Glomerular endothelial cell (primary cell): ENCODE measurements at places on chromosomes 7 and 10.
A peak's percentile ranks its signal among the peaks of the same experiment; 100 is the strongest.

- no peak for DNase-seq
Measured at GRCh38 chr10:44806950-44807349, 104.2 kb upstream of the TMEM72 start.

GRCh38 chr10:34808801-34809745 is 6.0 kb downstream of the PARD3 start:
- DNase-seq = no peak

- no peak for DNase-seq
Measured at GRCh38 chr7:1430056-1430845, 29.0 kb downstream of the MICALL2 start.

- peak; percentile 14 for DNase-seq
Measured at GRCh38 chr7:133582766-133583523, 330.1 kb downstream of the EXOC4 start.

- DNase-seq = no peak
Measured at GRCh38 chr7:153638821-153639435, 413.3 kb upstream of the DPP6 start.

GRCh38 chr7:158014976-158015375 is 572.6 kb downstream of the PTPRN2 start:
- no peak for DNase-seq

DNA sequence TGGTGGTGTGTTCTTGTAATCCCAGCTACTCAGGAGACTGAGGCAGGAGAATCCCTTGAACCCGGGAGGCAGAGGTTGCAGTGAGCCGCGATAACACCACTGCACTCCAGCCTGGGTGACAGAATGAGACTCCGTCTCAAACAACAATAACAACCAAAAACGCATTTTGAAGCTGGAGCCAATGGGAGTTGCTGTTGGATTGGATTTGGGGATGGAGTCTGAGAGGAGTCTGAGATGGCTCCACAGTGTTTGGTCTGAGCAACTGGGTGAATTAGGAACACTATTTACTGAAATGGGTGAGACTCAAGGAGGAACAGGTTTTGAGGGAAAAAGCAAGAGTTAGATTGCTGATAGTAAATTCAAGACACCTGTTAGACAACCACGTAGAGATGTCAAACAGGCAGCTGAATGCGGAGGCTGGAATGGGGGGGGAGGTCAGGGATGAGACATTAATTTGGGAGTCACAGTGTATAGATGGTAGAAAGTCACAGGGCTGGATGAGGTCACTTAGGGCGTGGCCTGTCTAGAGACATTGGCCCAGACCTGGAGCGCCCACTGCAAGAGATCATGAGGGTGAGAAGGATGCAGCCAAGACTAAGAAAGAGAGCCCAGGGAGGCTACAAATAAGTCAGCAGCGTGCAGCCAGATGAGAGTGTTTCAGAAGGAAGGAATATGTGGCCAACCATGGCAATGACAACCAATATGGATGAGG is 56.4 kb downstream of the CYCS start:
- DNase-seq = no peak

GRCh38 chr10:24695452-24695851 is 28.2 kb downstream of the ARHGAP21 start:
- DNase-seq = no peak

GRCh38 chr7:132872034-132872433 is 209.9 kb downstream of the CHCHD3 start:
- DNase-seq = no peak

DNA sequence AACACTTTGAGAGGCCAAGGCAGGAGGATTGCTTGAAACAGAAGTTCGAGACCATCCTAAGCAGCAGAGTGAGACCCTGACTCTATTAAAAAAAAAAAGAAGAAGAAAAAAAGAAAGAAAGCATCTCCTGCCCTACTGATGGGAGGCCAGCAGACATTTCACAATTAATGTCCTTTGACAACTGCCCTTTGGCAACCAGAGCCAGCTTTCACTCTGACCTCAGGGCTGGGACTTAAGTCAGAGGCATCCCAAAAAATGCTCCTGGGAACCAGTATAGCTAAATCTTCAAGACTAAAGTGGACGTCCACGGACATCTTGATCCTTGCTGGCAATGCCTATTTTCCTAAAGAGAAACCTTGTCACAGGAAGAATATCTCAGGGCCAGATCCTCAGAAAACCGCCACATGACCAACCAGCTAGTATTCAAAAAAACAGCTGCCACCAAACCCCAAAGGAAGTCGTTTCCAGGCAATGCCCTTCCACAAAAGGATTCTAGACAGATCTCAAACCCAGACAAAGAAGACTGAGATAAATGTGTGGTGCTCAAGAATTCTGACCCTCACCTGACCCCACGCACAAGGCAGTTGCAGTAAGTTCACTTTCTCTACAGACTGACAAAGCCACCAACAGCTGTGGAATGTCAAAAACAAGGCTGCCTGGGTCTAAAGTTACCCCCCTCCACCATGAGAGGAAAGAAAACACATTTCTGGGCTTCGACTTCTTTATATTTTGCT is 18.4 kb downstream of the GFRA1 start:
- DNase-seq = no peak

- DNase-seq = peak; percentile 39
Measured at GRCh38 chr7:129271500-129272355, 46.9 kb downstream of the AHCYL2 start.

- no peak for DNase-seq
Measured at GRCh38 chr7:36571190-36571560, 153.1 kb downstream of the AOAH start.

DNA sequence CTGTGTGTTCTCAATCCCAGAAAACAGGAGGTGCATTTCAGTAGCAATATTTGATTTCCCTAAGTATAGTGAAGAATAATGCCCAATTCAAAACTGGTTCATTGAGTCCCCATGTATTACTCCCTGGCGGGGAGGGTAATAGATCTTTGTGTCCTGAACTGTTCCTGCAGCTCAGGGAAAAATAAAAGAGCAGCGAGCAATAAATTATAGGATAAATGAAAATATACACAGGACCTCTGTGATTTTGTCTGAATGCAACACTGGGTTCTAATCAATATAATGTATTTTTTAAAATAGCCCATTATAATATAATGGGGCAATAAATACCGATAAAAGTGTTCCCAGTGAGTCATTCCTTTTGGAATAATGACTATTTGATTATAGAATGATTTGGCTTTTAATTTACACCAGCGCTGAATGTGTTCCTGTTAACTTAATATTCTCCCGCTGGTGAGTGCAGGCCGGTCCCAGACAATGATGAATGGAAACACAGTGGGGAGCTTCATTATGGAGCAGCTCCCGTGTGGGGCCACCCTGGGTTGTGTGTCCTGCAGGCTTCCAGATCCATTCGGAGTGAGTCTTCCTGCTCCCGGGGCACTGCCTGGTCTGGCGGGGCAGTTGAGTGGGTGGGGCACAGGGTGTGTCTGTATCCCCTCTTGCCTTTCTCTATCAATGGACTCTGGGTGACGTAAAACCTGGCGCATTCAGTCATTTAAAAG is 263.1 kb downstream of the ACTR3B start:
- no peak for DNase-seq

DNA sequence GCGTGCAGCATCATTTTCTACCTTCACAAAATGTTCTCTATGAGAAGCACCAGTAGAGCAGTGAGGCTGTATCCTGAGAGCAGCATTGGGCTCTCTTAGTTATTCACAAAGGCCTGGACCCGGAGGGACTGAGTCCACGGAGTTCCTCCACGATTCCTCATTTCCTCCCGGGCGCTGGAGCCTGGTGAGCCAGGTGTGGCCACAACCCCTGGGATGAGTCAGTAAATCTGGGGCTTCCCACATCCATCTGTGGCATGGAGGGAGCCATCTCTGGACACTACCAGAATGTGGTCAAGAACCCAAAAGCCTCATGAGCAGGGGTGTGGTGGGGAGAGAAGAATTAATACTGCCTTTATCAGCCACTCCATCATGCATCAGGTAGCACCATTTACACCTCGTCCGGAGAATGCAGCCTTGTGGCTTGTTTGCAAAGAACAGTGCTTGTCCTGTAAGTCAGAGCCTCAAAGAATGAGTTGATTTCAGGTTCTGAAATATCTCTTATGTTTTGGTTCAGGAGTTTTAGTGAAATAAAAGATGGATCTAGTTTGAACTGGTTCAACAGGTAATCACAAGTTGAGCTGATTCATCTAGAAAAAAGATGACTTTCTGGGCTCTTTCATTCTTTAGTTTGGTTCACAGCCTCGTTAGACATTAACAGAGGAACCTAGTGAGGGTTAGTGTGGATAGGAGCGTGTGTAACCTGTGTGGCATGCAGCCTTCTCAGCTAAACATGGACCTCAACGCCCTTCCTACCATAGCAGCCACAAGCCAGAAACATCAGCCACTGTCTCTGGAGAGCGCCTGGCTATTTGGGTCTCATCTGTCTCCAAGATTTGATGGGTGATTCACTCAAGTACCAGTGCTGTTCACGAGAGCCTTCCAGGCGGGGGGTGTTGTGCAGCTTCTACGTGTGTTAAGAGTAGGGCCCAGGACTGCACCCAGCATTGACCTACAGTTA is 95.2 kb downstream of the WDR37 start:
- DNase-seq = no peak

DNA sequence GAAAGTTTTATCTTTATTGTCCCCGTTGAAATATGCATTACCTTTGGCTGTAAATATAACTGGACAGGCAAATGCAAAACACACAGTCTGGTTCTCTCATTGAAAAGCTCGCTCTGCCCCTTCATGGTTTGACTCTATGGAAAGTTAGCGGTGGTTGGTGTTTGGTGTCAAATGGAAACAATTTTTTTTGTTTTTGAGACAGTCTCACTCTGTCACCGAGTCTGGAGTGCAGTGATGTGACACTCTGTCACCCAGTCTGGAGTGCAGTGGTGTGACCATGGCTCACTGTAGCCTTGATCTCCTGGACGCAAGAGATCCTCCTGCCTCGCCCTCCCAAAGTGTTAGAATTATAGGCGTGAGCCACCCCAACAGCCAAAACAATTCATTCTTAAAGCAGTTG is 149.7 kb downstream of the LRRC4 start:
- no peak for DNase-seq

DNA sequence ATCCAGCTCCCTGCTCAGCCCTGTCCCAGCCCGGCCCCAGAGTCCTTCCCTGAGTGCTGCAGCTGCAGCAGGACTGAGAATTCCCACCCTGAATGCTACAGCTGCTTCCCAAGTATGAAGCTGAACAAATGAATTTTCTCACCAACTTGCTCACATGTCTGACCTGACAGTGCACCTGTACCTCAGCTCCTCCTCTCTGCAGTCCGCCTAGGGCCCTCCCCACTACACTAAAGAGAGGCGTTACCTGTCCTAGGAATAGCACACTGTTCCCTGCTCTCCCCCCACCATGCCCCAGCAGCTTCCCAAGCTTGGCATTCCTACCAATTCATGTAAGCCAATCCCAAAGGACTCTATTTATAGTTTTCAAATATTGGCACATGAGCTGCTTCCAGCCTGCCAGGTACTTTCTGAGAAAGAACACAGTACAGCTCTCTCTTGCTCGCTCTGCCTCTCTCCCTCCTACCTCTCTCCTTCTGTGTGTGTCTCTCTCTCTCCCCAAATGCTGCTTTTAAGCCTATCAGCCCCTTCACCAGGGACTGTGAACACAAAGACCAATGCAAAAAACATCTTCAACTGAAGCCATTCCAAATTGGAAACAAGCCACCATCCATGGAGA is 400.1 kb downstream of the TNS3 start:
- no peak for DNase-seq

DNA sequence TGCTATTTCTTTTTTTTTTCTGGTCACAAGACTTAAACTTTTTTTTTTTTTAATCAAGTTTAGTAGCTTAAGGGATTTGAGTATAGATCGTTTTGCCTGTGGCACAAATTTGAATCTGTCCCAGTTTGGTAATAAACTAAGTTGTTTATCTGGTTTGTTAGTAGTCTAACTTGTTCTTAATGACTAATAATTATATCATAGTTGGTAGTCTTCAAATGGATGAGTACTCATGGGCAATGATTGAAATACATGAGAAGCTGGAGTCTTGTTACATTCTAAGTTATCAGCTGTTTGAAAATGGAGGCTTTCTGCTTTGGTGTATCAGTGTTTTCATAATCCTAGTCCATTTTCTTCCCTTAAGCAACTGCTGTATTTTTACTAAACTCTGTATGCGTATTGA is 12.3 kb downstream of the BTAF1 start:
- no peak for DNase-seq

DNA sequence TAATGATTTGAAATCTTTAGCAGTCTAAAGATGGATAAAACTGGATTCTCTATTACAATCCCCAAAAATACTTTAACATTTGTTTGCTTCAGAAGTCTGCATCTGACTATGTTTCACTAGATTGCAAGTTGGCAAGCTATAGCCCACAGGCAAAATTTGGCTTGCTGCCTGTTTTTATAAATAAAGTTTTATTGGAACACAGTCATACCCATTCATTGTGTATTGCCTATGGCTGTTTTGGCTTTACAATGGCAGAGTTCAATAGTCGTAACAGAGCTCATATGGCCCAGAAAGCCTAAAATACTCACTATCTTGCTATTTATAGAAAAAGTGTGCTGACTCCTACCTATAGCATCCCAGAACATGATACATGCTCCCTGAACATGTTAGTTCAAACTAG is 89.0 kb upstream of the GPR141 start:
- no peak for DNase-seq

DNA sequence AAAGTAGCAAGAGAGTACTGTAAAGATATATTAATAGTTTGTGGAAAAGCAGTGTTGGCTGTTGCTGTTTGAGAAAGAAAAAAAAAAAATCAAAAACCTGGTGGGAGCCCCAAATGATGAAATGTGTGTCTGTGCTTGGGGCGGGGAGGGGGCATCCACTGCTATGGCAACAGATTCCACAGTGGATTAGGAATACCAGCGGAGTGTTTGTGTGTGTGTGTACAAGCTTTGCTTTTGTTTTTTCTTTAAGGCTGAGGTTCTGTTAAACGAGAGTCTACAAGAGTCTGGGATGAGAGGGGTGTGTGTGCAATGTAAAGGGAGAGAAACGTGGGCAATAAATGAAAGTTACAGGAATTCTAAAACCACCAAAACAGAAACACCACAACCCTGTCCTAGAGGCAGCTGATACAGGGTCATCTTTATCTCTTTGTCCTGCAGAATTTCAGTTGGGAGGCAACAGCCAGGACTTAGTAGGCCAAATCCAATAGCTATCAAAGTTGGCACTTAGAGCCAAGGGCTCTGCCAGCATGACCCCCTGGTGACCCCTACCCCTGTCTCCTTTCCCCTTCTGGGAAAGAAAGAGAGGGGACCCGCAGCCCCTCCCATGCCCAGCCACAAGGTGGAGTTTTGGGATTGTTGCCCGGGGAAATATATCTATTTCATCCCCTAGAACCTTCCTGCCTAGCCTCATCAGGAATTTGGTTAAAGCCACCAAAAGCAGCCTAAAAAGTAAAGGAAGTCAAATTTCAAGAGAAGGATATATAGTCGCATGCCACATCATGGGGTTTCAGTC is 85.4 kb downstream of the OSBPL3 start:
- no peak for DNase-seq

DNA sequence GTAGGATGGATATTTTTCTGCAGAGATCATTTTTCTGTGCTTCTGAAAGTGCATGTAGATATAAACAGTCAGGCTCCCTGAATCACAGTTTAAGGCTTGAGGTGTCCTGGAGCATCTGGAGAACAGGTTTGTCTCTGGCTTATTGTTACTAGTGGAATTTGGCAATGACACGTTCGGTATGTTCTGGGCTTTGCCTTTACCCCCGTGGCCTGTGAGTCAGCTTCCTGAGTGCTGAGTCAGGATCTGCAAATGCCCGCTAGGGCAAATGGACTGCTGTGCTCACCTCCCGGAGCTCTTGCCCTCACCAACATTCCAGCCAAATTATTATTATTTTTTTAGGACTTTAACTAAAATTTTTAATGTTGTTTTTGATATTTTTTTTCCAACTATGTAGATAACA is 192.5 kb upstream of the PRSS1 start:
- peak; percentile 81 for DNase-seq
